Thoracic aorta (tissue), 2 donors: ENCODE measurements at places on chromosomes 6 and 20. TPM values are rescaled to one million over a fixed set of nuclear protein-coding genes. Genes with fewer than 3 reads are reported as not detected.

DNA sequence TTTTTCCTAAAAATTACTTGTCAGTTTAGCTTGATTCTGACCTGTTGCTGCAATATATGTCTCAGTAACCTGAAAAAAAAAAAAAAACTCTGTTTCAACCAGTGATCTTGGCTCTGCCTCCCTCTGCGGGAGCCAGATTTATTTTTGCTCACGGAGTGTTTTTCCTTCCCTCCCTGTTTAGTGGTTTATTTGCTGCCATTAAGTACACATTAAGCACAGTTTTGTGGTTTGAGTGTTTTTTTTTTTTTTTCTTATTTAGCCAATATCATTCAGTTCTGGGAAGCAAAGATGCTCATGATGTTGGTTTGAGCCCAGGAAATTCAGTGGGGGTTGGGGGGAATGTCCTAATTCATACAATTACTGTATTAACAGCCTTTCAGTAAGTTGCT is 110.1 kb upstream of the GPR6 start:
- no peak for DNase-seq

GRCh38 chr20:14582855-14583254 is 245.4 kb upstream of the FLRT3 start:
- no peak for DNase-seq

GRCh38 chr6:146851837-146852236 is 253.1 kb downstream of the ADGB start:
- no peak for DNase-seq

Gene DAAM2
- 61.5 TPM for total RNA-seq

DNA sequence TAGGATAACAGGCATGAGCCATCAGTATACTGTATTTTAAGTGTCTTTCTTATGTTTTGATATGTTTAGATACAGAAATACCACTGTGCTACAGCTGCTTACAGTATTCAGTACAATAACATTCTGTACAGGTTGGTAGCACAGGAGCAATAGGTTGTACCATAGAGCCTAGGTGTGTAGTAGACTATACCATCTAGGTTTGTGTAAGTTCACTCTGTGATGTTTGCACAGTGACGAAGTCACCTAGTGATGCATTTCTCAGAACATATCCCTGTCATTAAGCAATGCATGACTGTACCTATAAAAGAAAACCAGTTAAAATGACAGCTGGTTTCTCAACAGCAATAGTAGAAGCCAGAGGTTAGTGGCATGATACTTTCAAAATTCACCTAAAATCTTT is 3.0 kb upstream of the ZBTB24 start:
- no peak for DNase-seq

- no peak for DNase-seq
These were observed 119.5 kb downstream of the FOXC1 start for GRCh38 chr6:1729133-1729749.

Gene KCNB1
- 2.3 TPM for total RNA-seq

DNA sequence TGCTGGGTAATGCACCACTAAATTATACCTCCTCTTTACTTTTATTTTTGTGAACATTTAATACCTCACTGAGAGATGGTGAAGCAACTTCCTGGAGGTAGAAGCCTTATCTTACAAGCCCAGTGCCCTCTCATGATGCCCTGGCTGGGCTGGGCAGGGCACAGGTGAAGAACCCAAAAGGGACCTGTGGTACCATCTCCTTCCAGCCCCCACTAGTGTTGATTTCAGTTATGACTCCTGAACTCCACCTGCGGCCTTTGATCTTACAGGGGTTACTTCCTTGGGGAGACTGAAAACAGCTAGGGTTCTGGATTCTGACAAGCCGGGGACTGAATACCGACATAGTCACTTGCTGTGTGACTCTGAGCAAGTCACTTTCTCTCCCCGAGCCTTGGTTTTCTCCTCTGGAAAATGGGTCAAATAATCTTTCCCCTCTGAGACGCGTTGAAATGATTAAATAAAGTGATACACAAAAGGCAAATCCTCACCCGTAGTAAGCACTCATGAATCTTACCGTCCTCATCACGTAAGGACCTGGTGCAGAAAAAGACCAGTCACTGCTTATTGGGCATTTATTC is 1.2 kb downstream of the SLC13A3 start:
- no peak for DNase-seq

DNA sequence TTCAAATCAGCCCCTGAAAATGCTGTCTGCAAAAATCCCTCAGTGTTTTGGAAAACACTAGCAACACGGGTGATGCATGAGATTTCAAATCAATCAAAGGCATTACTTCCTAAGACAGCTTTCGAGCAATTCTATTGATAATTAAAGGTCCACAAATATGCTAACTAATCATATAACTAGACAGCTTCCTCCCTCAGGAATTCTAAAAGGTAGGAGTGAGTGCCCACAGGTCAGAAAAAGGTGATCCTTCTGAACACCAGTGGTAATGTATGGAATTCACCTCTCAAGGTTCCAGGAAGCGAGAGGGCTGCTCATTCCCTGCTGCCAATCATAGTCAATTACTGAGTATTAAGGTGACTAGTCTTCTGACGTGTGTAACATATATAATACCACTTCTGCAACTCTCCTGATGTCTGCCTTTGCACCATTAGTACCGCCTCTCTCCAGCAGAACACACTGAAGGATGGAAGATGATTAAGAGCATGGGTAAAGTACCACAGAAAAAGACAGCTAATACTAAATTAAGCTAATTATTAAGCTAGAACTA is 16.4 kb downstream of the MAN1A1 start:
- no peak for DNase-seq

Gene PTCHD4
- total RNA-seq: 2.7 TPM

Gene SLC12A5
- total RNA-seq: not detected

Gene GNAS
- 943 TPM for total RNA-seq

GRCh38 chr20:48049641-48050040 is 264.4 kb upstream of the SULF2 start:
- no peak for DNase-seq

GRCh38 chr20:45211569-45212474 is 5.0 kb downstream of the SEMG1 start:
- no peak for DNase-seq

Gene SLC22A3
- 91.5 TPM for total RNA-seq

DNA sequence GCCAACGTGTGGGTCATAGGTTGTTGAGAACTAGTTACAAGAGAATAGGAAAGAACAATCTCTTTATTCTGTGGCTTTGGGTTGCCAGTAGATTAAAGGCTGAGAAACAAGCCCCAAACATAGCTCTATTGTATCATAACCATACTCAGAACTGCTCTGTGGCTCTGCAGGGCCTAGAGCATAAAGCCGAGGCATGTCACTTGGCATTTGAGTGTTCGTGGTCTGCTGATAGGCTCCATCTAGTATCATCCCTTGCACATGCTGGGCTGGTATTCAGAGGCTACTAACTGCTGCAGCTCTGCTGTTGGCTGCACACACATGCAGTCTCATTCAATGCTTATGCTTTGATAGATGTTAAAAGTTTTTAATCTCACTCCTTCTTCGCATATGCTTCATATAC is 157.9 kb downstream of the OGFRL1 start:
- no peak for DNase-seq

DNA sequence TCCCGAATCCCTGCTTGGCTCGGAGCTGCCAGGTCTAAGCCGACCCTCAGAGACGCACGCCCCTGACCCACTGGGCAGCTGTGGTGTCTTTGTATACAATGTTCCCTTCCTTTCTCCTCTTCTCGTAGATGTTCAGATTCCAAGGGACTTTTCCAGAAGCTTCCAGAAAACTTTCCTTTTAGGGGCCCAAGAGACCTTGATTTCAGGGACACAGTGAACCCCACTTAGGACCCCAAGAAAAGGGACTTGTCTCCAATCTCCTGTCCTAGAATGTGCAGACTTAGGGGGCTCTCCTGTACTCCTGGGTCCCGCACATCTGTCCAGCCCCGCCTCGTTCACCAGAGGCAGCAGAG is 103.5 kb downstream of the EDN3 start:
- DNase-seq: no peak

Gene TMEM200A
- 3.7 TPM for total RNA-seq

Gene EEF1A2
- 2.4 TPM for total RNA-seq

Gene DEFB118
- not detected for total RNA-seq

DNA sequence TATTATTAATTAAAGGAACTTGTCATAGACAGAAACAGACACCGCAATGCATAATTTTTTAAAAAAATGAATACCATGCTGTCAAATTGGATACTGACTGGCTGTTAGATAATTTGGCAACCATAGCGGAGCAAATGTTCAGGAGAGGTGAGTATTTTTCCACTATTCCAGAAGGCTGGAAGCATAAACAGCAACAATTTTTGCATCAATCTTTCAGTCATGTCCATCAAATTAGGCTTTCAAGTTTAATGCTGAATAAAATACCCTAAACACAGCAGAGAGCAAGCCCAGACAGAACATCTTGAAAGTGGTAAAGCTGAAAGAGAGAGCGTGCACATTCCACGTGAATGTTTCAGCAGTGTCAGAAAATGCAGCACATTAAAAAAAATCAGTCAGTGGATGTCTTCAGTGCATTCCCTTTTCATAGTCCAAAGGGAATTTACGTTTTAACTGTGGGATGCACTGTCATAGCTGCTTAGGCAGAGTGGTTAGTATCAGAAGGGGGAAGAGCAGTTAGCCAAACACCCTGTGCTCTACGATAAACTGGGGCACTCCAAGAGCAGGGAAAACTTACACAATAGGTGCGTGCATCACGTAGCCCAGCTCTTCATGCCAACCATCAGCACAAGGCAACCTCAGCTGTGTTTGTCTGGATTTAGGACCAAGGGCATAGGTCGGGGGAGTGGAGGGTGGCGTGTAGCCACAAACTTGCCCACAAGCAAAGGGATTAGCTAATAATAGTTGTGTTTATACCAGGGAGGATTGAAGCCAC is 116.2 kb upstream of the STMND1 start:
- no peak for DNase-seq

Gene TRIM15
- total RNA-seq: not detected

Gene KCNK17
- 20.9 TPM for total RNA-seq

DNA sequence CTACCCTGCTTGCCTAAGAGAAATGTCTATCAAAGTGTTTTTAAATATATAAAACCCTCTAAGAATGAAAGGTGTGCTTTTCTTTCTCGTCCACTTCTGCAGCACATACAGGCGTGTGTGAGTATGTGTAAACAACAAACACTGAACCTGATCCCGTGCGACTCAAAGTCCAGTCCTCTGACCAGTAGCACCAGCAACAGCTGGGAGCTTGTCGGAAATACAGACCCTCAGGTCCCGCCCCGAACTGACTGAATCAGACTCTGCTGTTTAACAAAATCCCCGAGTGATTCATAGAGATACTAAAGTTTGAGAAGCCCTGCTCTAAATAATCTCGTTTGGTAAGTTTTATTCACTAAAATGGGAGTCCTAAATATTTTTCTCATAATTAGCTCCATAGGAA is 208.0 kb upstream of the KCNQ5 start:
- no peak for DNase-seq

- no peak for DNase-seq
These were observed 28.9 kb downstream of the FUCA2 start for GRCh38 chr6:143482593-143482992.

- DNase-seq: no peak
These were observed 2.6 kb downstream of the SCUBE3 start for GRCh38 chr6:35216412-35216732.

Gene BCL2L1
- total RNA-seq: 137 TPM

Gene SPAG4
- not detected for total RNA-seq

Gene ATRN
- 32.9 TPM for total RNA-seq

DNA sequence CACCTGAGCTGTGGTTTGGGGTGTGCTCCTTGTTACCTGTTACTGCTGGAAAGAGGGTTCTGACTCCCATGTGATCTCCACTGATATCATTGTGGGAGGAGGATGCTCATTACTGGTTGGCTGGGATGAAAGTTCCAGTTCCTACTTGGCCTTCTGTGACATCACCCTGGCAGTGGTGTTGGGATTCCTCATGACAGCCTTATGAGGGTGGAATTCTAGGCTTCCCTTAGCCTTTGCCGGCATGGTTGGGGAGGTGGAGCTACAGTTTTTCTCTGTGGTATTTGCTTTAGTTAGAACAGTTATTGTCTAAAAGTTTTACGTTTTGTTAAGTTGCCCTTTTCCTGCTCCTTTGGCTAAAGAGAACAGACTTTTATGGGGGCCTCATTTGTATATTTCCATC is 112.1 kb downstream of the AFG1L start:
- no peak for DNase-seq

Gene SRSF12
- 1.3 TPM for total RNA-seq

GRCh38 chr6:113401231-113401630 is 455.9 kb upstream of the MARCKS start:
- no peak for DNase-seq

DNA sequence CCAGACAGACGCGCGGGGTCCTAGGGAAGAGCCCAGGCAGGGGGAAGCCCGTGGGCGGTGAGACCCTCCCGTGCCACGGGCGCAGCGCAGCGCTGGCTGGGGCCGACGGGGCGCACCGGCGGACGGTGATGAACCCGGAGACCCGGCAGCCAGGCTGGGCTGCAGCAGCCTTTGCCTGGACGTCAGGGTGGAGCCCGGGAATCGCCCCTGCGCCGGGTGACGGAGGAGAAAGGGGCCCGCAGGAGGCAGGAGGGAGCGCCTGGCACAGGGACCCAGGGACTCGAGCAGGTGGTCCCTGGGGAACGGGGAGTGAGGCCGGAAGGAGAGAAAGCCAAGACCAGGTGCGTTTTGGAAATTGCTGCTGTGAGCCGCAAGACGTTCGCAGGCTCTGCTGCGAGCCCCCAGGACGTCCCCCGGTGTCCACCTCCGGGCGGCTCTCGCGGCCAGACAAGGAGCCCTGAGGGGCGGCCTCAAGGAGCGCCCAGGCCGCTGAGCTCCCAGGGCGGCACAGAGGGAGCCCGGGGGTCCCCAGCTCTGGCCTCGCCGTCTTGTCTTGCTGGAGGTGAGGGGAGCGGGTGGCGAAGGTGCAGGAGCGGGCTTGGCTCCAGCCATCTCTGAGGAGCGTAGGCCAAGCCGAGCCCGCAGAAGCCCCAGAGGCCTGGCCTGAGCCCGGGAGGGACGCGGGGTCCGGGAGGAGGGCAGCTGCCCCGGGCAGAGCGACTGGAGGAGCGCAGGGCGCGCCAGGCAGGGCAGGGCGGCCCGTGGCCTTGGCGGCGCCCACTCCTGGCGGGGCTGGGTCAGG is 191.2 kb upstream of the PDE10A start:
- no peak for DNase-seq

Gene HLA-DRB1
- 80.3 TPM for total RNA-seq

DNA sequence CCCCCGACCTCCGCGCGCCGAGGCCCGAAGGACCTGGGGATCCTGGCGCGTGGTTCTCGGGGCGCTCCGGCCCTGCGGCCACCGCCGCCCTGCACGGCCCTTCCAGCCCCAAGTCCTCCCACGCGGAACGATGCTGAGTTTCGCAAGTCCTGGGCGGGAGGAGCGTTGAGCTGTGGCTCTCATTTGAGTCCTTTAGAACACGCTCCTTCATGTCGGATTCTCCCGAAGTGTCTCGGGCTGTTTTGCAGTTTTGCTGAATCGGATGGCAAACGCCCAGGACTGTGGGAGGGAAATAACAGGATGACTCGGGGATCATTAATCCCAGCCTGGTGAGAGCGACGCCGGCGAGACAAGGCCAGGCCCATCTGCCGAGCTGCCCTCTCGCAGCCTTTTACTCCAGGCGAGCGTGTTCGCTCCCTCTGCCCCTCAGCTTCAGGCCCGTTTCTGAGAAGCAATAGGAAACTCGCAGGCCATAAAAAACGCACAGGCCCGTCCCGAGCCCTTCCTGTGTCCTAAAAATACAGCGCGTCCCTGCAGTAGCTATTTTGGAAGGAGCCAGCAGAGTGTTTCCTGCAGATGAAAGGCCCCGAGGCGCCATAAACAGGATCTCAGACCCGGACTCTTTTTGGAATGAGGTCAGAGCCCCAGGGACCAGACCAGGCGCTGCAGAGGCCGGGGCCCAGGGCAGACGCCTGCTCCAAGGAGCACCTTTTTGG is 153.5 kb downstream of the DLL1 start:
- no peak for DNase-seq
